ENCODE measurements at places on chromosomes 4 and X. TPM values are rescaled to one million over a fixed set of nuclear protein-coding genes. Genes with fewer than 3 reads are reported as not detected.

ITIH6 gene
- total RNA-seq, result not detected

GRCh38 chr4:157143369-157143768 lies 67.4 kb downstream of the GLRB start:
- no peak for DNase-seq

- no peak for DNase-seq
Observed at GRCh38 chr4:53778155-53778554, 186.9 kb upstream of the LNX1 start.

GRCh38 chr4:158020176-158020575 lies 152.6 kb downstream of the GASK1B start:
- DNase-seq, result no peak

GRCh38 chr4:186227744-186228513 lies 622 bp downstream of the KLKB1 start:
- DNase-seq, result no peak

GRCh38 chr4:28444886-28445496 lies 1584.3 kb downstream of the STIM2 start:
- DNase-seq, result no peak

CFAP47 gene
- total RNA-seq, result 0.55 TPM

GRCh38 chrX:133435544-133436124 lies 20.3 kb upstream of the GPC4 start:
- no peak for DNase-seq

GRCh38 chr4:8846046-8846720 lies 25.5 kb downstream of the HMX1 start:
- DNase-seq, result peak; percentile 35

DNA sequence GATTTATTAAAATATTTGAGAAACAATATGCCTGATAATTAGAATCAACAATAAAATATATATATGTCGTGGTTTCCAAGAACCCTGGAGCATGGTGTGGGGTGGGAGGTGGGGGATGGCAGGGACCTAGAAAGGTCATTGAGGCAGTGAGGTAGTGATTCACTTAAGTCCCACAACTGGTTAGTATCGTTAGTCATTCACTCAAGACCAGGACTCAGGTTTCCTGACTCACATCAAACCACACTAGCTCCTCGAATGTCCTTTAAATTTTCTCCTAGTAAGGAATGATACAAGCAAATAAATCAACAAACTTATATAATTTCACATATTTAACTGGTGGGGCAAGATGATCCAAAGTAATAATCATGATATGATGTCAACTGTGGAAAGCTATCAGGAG lies 158.8 kb upstream of the AADAT start:
- DNase-seq, result no peak

TRIM60 gene
- total RNA-seq, result not detected

DNA sequence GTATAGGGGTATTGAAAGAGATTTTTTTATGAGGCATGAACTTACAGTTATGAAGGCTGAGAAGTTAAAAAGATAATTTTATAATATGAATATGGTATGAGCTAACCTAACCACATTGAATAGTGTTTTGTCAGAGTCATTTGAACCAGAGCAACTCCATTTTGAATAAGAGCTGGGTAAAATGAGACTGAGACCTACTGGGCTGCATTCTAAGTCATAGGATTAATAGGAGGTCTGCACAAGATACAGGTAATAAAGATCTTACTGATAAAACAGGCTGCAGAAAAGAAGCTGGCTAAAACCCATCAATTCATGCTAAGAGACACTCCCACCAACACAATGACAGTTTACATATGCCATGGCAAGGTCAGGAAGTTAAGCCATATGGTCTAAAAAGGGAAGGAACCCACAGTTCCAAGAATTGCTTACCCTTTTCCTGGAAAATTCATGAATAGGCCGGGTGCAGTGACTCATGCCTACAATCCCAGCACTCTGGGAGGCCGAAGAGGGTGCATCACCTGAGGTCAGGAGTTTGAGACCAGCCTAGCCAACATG lies 209.2 kb downstream of the TECRL start:
- no peak for DNase-seq

MAGEC3 gene
- 0.18 TPM for total RNA-seq

DNA sequence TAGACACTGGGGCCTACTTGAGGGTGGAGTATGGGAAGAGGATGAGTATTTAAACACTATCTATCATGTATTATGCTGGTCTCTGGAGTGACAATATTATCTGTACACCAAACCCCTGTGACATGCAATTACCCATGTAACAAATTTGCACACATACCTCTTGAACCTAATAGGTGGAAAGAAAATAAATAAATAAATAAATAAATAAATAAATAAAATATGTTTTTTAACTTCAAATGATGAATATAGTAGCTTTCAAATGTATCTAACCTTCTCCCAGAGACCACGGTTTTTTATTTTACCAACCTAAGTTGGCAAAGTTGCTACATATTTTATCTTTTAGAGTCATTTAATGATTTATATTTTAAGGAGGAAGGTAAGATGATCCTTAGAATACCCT lies 105.0 kb downstream of the TGIF2LX start:
- DNase-seq, result no peak

PGRMC2 gene
- total RNA-seq, result 57.0 TPM

- no peak for DNase-seq
Observed at GRCh38 chr4:62439051-62439450, 1238.9 kb downstream of the ADGRL3 start.

GRCh38 chrX:155022585-155022984 lies at the start of gene F8:
Gene F8, minus strand, starts transcription at chrX:155022723. Its CDS starts 171 bp downstream, at chrX:155022552.
- DNase-seq, result no peak

DNA sequence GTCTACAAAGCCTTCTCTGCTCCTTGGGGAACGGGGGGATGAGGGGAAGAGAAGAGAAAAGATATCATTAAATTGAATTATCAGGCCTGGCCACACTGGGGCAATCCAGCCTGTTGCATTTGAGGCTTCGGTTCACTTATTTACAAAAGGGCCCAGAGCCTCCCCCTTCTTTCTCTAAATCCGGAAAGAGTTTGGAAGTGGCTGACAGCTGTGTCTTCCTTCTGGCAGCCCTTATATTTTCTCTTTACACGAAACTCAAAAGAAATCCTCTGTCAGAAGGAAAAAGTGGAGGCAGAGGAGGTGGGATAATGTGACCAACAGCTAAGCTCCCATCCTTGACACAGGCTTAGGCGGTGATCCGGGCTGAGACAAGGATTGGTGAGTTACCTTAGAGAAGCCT lies 158.3 kb upstream of the TAPT1 start:
- DNase-seq, result no peak

DNA sequence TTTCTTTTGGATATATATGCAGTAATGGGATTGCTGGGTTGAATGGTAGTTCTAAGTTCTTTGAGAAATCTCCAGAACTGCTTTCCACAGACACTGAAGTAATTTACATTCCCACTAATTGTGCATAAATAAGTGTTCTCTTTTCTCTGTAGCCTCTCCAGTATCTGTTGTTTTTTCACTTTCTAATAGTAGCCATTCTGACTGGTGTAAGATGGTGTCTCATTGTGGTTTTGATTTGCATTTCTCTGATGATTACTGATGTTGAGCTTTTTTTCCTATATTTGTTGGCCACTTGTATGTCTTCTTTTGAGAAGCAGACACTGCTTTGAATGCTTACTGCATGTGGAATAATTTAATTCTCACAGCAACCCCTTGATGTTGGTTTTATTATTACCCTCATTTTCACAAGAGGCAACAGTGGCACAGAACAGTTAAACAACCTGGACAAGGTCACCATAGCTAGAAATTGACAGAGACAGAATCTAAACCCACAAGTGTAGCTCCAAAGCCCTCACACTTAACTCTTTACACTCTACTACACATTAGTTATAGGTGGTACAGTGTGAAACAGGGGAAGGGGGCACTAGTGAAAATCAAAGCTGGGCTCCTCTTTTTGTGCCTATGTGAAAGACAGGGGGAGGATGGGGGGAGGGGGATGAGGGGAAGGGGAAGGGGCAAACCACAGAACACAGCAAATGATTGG lies 96.1 kb downstream of the REELD1 start:
- DNase-seq, result no peak

XAGE1A gene
- total RNA-seq, result not detected
